Stimulated activated CD4-positive, alpha-beta T cell treated with anti-CD3 and anti-CD28 coated beads, Interleukin-4, amount 100 ng/mL, for 48 hours (primary cell): ENCODE measurements at places on chromosomes 6 and 20.

GRCh38 chr6:116214681-116215080 lies 39.2 kb downstream of the TSPYL4 start:
- DNase-seq, result no peak

DNA sequence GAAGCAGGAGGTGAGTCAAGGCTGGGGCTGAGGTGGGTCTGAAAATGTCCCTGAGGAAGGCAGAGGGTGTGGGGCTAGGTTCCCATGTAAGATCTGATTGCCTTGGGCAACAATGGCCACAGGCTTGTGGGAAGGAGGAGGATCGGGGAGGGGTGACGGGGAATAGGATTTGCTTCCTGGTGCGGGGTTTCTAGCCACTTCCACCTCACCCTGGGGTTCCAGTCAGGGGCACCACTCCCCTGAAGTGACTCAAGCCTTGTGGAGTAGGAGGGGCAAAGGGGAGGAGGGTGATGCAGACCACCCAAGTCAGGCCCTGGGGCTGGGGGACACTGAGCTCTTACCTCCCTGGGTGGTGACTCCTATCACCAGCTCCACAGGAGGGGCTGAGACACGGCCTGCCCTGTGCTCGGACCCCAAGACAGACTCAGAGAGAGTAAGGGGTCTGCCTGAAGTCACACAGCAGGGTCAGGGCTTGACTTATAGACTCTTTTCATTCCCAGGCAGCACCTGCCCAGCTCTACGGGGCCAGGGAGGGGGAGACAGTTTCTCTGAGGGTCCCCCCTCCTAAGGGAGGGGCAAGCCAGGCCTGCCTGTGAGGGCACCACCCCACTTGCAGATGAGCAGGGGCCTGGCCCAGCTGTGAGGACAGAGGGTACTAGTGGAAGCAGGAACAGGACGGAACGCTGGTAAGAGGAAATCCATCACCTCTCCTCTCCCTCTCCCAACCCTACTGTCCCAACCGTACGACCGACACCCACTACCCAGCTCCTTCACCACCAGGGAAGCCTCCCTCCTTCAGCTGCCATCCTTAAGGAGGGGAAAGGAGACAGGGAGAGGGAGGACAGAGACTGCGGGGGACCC lies 12.4 kb upstream of the SPDEF start:
- DNase-seq, result no peak

DNA sequence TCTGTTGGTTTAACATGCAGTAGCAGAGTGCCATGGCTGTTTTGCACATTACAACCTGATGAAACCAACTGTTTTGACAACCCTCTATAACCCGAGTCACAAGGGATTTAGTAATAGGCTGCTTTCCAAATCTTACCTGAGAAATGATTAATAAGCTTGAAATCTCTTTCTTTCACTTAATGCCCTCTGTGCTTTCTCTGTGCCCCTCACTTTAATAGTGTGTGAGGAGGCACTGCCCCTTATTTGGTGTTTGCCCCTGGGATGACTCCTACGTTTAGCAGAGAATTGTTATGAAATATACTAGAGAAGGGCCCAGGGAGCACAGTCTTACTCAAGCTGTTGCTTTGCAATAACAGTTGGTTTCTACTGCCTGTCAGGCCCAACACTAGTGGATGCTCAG lies 31.0 kb upstream of the PTCHD4 start:
- no peak for DNase-seq

GRCh38 chr6:128057541-128057940 lies 156.7 kb upstream of the THEMIS start:
- no peak for DNase-seq

DNA sequence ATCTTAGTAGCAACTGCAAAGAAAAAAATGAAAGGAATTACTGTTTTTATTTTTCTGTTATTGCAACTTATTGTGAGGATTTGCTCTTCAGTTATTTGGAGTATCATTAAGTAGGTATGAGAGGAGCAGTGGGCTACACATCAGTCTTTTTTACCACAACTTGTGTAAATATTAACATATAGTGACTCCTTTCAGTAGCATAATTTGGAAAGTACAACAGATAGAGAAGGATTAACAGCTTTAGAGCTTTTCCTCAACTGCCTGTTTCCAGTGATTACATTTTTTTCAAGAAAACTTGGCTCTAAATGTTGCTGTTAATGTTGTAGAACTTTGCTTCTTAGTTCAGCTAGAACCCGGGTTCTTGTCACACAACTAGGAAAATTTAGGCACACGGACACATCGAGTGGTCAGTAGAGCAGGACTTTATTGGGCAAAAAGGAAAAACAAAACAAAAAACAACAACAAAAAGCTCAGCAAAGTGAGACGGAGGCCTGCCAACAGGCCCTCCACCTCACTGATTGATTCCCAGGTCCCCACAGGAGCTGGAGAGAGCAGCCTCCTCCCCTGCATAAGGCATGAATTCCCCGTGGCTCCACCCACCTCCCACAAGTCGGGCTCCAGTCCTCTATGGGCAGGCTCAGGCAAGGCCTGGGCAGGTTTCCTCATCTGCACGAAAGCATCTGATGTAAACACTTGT lies 75.1 kb downstream of the ADGRG6 start:
- no peak for DNase-seq
